ENCODE measurements at places on chromosomes 7 and 10.

DNA sequence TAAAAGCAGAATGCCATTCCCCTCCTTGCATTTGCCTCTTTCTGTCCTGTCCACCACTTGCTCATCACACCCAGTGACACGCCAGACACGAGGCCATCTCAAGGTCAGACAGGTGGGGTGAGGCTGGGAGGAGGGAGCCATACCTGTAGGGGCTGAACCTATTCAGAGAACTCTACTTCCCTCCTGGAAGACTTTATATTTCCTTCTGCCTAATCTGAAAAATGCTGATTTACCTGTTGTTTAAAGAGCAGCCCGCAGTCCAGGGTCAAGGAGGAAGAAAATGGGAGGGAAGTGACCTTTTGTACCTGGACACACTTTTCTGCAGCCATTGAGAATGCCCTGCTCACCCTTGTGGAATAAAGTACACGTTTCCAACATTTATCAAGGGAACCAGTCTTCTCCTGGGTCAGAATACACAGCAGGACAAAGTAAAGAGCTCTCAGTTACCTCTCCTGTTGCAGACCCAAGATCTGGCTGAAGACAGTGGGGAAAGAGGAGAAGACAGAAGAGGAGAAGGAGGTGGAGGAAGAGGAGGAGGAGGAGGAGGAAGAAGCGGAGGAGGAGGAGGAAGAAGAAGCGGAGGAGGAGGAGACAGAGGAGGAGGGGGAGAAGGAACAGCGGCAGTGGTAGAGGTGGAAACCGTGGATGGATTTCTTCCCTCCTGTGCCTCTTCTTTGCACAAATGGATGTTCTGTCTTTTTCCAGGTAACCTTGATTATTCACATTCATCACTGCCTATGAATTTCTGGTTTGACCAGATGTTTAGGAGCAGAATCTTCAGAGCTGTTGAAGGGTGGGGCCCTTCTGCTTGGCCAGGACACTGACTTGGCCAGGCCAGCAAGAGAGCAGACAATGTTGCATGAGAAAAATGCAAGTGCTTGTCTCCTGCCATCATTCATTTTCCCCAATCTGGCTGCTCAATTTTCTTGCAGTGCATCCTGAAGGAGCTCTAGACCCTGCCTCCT lies 1.2 kb upstream of the BLNK start:
- no peak for DNase-seq

DNA sequence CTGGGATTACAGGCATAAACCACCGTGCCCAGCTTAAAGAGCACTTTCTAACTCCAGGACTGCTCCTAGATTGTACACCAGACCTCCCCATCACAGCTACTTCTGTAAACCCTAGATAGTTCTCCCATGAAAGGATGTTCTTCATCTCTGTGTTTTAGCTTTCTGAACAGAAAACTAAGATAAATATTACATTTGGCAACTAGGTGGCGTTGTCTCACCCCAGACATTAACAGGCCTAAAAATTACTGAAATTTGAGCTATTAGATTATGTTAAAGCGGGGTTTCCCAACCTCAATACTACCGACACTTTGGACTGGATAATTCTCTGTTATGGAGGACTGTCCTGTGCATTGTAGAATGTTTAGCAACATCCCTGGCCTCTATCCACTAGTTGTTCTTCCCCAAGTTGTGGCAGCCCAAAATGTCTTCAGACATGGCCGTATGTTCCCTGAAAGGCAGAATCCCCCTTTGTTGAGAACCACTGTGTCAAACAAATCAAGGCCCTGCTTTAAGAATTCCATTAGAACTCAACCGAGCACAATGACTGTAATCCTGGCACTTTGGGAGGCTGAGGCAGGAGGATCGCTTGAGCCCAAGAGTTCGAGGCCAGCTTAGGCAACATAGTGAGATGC lies 19.1 kb downstream of the ATOH7 start:
- DNase-seq = no peak

DNA sequence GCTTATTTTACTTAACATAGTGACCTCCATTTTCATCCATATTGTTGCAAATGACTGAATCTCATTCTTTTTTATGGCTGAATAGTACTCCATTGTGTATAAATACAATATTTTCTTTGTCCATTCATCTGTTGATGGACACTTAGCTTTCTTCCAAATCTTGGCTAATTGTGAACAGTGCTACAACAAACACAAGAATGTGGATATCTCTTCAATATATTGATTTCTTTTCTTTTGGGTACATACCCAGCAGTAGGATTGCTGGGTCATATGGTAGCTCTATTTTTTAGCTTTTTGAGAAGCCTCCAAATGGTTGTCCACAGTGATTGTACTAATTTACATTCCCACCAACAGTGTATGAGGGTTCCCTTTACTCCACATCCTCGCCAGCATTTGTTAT lies 58.0 kb downstream of the CREB5 start:
- no peak for DNase-seq

DNA sequence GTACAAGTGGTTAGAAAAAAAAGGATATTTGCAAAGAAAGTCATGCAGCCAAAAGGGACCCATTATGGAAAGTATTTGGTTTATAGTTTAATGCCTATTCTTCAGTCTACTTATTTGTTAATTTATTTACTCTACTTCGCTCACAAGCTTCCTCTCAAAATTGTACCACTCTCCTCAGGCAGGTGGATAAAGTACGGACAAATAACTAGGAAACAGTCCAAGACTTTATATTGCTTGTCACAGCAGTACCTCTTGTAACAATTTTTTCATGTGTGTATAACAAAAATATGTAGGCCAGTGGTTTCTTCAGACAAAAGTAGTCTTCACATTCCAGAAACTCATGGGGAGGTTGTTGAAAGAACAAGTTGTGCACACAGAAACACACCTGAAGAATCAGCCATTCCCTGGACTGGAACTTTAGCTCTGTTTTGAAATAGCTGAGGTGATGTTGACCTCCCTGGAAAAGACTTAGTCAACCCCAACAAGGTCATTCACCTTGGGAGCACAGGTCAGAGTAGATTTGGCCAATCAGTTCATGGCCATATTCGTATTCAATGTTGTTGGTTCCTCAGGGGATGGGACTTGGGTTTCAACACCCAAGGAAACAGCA lies 73.4 kb downstream of the TES start:
- no peak for DNase-seq

DNA sequence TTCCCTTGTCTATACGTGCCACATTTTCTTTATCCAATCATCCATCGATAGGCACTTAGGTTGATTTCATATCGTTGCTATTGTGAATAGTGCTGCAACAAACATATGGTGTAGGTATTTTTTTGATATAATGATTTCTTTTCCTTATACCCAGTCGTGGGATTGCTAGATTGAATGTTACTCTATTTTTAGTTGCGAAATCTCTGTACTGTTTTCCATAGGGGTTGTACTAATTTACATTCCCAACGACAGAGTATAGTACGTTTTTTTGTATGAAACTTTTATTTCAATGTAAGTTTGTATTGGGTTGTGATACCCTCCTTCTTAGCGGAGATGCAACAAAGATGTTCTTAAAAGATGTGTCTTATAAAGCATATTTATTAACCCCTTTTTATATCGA lies 30.0 kb downstream of the AKR1B1 start:
- DNase-seq = no peak

- DNase-seq = no peak
These were observed 537.1 kb downstream of the PTPRN2 start for GRCh38 chr7:158050441-158050977.

- peak; percentile 42 for DNase-seq
These were observed 36.9 kb downstream of the ASB13 start for GRCh38 chr10:5629303-5630111.

DNA sequence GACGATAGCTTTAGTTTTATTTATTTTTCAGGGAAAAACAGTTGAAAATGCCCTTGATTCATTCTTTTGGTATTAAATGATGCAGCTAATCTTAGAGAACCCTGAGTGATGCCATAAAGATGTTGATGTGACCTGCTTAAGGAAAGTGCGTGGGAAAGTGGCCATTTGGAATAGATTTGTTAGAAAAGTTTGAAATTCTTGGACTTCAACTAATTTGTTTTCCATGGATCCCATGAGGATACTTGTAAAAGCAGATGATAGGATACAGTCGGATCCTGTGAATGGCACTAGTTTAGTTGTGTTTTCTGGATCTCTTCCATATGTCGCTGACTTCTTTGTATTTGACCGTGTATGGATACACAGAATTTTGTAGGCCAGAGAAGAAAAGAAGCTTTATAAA lies 69.0 kb downstream of the SEPTIN7 start:
- DNase-seq = no peak

GRCh38 chr10:128979405-128979804 lies 487.6 kb upstream of the MGMT start:
- DNase-seq = no peak

- DNase-seq = no peak
These were observed 5.1 kb downstream of the UBE2H start for GRCh38 chr7:129947701-129948100.

GRCh38 chr10:23516530-23516929 lies 77.7 kb downstream of the OTUD1 start:
- no peak for DNase-seq

- DNase-seq = no peak
These were observed 45.9 kb upstream of the WDR11 start for GRCh38 chr10:120805014-120805812.
